AG09309 (cell line): ENCODE measurements at places on chromosomes 1 and 21.

GRCh38 chr1:151147665-151148064 lies 1.2 kb upstream of the SEMA6C start:
- no peak for DNase-seq

DNA sequence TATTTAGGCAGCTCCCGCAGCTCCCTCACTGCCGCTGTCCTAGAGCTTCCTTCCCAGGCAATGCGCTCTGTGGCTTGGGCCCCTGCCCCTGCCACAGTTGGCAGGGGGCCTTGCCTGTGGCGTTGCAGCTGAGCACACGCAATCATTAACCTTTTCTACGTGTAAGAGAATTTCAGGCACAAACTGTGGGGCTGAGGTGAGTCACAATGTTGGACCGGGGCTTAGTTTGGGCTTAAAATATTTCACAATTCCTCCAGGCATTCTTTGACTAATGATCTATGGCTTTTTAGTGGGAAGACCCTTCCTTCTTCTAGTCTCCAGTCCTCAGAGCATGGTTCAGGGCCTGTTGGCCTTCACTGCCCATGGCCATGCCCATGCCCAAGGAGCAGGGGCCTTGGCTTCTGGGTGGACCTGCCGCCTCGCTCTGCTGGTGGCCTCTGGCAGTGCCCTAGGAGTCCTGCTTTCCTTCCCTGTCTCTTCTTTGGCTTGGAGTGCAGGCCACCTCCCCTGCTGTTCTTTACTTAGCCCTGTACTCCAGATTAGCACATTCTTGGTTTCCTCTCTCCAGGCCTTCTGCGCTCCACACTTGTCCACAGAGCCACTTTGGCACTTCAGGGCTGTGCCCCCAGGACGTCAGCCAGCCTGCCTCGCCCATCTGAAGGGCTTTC lies 39.2 kb downstream of the MAPKAPK2 start:
- peak; percentile 78 for DNase-seq

- DNase-seq: no peak
Observed at GRCh38 chr1:162139211-162139610, 69.7 kb downstream of the NOS1AP start.

- no peak for DNase-seq
Observed at GRCh38 chr21:15437883-15438282, 291.9 kb upstream of the USP25 start.

DNA sequence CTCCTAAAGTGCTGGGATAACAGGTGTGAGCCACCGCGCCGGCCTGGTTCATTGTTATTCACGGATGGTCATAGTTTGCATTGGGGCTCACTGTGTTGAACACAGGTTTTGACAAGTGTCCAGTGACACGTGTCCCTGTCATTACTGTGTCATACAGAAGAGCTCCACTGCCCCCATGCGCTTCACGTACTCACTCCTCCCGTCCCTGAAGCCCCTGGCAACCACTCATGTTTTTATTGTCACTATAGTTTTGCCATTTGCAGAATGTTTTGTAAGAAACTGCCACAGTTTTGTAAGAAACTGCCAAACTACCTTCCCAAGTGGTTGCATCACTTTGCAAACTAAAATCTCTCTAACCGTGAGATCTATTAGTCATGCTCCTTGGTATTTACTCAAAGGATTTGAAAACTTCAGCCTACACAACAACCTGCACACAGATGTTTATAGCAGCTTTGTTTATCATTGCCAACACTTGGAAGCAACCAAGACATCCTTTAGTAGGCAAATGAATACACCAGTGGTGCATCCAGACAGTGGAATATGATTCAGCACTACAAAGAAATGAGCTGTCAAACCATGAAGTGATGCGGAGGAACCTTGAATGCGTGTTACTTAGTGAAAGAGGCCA lies 163.2 kb upstream of the COL6A1 start:
- DNase-seq: peak; percentile 58

- DNase-seq: no peak
Observed at GRCh38 chr21:42768324-42769121, 110.8 kb downstream of the WDR4 start.

GRCh38 chr1:4978660-4979390 lies 324.4 kb downstream of the AJAP1 start:
- DNase-seq: no peak

DNA sequence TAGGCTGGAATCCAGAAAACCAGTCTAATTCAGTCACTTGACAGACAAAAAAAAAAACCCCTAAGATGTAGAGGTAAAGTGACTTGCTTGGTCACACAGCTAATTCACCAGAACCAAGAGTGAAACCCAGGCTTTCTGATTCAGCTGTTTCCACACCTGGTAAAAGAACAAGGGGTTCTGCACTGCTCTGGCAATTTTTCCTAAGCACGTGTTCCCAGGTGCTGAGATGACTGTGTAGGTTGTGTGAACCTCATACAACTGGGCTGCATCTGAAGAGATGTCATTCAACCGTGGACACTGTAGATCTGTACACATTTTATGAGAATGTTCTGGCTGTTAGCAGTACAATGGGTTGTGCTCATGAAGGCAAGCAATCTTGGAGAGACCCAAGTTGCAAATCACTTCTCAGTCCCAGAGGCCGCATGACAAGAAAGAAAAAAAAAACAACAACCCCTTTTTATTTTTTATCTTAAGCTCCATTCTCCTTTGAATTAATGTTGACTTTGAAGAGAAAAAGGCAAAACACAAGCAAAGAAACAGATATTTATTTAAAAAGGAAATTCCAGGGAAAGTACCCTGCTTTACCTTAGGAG lies 95.4 kb downstream of the INTS7 start:
- no peak for DNase-seq

GRCh38 chr1:52669696-52670095 lies 28.5 kb downstream of the COA7 start:
- DNase-seq: peak; percentile 46

DNA sequence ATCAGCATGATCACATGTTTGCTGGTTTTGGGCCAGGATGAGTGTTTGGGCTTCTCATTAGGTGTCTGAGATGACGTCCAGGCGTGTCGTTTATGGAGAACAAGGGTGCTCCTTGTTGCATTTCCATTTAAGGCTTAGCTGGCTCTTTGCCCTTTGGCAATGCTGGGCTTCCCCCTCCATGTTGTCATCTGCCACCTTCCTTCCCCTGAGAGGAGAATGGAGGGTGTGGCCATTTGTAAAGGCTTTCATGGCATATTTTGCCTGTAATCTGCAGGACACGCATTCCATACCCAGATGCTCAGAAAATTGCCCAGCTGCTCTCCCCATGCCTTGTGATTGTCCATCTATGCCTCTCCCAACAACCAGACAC lies 27.7 kb downstream of the PKP1 start:
- no peak for DNase-seq

DNA sequence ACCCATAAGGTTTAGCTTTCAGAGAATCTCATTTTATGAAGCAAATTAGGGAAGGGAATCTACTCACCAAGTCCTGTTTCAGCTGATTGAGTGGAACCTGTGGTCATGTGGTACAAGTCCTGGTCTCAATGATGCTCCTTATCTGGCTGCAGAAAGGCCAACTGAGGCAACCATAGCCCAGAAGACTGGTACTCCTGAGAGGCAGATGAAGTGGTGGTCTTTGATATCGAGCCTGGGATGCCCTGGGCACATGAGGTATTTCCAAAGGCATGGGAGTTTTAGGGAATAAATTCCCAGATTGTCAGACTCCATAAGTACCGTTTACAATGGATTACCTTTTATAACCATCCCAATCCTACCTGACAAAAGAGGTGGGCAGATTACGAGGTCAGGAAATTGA lies 3.3 kb downstream of the MX1 start:
- DNase-seq: no peak

DNA sequence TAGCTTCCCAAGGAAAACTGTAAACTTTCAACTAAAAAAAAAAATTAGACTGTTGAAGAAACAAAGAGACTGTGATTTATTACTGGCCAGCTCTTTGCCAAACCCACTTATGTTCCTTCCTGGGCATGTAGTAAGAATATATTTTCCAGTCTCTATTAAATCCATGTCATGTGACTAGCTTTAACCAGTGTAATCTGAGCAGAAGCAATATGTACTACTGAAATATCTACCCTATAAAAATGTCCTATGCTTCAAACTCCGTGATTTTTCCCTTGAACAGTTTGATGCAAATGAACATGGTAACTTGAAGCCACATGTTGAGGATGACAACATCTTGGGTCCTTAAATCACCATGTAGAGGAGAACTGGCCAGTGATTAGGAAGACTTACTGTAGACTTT lies 144.5 kb downstream of the NTMT2 start:
- no peak for DNase-seq
